Activated CD4-positive, alpha-beta T cell treated with anti-CD3 and anti-CD28 coated beads for 1 hour (primary cell): ENCODE measurements at places on chromosomes 7 and 10.

GRCh38 chr10:44660271-44660670, 250.9 kb upstream of the TMEM72 start:
- no peak for DNase-seq

- DNase-seq, result no peak
Measured at GRCh38 chr7:157944734-157945291, 608.0 kb downstream of the DNAJB6 start.

DNA sequence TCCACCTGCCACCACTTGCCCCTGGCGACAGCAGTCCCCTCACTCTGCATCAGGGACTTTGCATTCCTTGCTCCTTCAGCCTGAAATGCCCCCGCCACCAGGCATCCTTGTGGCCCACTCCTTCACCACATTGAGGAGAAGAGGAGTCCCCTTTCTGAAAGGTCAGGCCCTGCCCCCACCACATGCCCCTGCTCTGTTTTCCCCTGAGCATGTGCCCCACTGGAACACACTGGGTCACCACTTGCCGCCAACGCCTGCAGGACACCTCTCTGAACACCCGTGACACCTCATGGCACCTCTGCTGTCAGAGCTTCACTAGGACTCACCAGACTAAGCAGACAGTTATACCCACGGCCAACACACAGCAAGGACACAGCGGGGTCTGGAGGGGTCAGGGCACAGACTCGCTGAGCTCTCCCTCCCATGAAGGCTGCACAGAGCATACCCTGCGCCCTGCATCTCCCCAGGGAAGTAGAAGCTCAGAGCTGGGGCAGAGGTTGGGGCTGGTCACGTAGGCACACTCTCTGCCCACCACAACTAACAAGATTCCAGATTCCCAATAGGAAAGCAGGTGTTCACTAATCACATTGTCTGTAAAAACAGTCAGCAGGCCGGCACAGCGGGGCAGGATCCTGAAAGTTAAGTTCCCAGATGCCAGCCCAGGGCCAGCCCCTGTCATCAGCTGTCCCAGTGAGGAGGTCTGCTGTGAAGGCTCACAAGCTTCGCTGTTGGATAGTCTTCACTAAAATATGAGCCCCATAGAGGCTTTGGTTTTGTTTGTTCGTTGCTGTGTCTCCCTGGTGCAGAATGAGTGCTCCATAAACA, 5.8 kb upstream of the AOC1 start:
- DNase-seq, result no peak

- no peak for DNase-seq
Measured at GRCh38 chr10:95284807-95285206, 6.0 kb downstream of the PDLIM1 start.

- no peak for DNase-seq
Measured at GRCh38 chr10:6558759-6559461, 21.2 kb downstream of the PRKCQ start.

- no peak for DNase-seq
Measured at GRCh38 chr10:75450075-75450445, 18.6 kb downstream of the LRMDA start.
